ENCODE measurements at places on chromosomes 7 and 10.

- no peak for DNase-seq
Measured at GRCh38 chr7:45978010-45978681, 57.1 kb upstream of the IGFBP3 start.

DNA sequence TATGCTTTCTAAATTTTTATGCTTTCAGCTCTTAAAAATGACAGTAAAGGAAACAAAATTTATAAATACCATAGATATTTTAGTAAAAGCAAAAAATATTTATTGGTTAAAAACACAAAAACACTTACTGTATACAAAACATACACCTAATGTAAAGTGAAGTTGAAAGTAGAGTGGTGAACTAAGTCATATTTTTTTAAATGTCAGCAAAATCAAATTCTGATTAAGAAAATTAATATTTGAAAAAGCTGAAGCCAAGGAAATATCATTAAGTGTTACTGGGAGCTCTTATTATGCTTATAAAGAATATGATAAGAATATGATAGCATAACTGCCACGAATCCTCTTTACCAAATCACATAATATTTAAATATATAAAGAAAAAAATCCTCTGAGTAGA, 65.3 kb upstream of the PLXDC2 start:
- DNase-seq: no peak

DNA sequence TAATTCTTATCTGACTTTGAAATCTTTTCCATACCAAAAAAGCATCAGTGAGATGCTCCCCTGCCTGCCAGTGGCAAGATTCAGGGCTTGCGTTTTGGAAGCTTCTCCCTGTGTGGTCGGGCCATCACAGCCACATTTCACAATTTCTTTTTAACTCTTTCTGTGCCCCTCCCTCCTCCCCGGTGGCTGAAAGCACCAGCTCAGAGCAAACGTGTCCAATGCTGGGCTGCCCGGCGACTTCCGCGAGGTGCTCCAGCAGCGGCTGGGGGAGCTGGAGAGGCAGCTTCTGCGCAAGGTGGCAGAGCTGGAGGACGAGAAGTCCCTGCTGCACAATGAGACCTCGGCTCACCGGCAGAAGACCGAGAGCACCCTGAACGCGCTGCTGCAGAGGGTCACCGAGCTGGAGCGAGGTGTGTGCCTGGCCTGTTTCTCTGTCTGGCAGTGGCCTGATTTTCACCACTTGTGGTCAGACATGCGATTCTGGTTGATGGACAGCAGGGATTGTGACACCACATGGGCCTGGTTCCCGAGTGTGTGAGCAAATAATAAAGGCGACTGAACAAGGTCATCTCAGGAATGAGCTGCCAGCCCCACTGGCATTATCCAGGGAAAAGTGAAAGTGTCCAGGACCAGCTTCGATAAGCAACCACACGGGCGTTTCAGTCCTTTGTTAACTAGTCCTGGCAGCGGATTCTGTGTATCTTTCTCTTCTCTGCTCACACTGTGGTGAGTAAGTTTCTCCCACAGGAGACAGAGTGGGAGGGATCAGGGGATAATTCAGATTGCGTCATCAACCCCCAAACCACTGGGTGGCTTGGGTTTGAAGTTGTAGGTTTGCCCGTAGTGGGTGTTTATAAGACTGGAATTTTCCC, 2.6 kb downstream of the NPTX2 start:
- DNase-seq: no peak

DNA sequence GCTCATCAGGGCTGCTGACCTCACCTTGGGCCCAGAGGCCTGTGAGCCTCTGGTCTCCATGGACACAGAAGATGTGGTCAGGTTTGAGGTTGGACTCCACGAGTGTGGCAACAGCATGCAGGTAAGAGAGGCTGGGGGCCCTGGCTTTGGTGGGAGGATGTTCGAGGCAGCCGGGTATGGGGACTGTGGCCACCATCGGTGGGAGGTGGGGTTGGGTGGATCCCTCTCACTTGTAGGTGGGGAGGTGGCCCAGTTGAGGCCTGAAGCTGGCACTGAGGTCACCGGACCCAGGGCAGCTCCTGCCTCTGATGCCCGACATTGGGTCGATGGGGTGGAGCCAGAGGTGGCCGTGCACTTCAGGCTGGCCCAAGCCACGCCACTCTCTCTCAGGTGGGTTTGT, 406 bp downstream of the ZP3 start:
- no peak for DNase-seq

Measured in stimulated activated CD8-positive, alpha-beta memory T cell treated with anti-CD3 and anti-CD28 coated beads, Interleukin-4, amount 100 ng/mL, for 1 hour (primary cell).